T-helper 1 cell (primary cell): ENCODE measurements at places on chromosomes 5 and 9.

DNA sequence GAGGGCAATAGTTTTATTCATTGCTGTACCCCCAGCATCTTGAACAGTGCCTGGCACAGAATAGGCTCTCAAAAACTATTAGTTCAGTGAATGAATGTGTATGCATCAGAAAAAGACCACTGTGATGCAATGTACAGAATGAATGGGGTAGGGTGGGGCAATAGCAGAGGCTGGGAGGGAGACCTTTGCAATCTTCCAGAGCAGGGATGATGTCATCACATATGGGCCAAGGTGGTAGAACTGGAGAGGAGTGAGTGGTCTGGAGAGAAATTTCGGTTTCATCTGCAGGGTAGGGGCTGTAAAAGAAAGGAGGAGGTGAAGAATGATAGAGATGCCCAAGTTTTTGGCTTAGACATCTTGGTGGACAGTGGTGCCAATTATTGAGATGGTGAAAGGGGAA lies 23.4 kb upstream of the ARAP3 start:
- no peak for DNase-seq

DNA sequence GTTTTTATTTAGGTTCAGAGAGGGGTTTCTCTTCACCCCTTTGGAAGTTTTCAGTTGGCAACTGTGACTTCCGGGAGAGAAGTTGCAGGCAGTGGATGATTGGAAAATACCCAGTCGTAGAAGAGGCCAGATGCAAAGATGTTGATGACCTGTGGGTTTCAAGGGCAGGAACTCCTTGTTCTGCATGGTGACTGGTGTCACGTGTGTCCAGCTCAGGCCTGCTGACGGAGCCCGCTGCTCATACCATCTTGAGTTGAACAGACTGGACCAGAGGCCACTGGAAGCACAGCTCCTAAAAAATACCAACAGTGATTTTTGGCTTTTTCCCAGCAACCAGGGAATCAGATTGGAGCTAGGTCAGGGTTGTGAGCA lies 243.9 kb upstream of the KLF4 start:
- no peak for DNase-seq

GRCh38 chr9:129405827-129406213 lies 215.1 kb downstream of the C9orf50 start:
- DNase-seq: no peak

GRCh38 chr5:42555010-42555409 lies 131.8 kb downstream of the GHR start:
- no peak for DNase-seq

DNA sequence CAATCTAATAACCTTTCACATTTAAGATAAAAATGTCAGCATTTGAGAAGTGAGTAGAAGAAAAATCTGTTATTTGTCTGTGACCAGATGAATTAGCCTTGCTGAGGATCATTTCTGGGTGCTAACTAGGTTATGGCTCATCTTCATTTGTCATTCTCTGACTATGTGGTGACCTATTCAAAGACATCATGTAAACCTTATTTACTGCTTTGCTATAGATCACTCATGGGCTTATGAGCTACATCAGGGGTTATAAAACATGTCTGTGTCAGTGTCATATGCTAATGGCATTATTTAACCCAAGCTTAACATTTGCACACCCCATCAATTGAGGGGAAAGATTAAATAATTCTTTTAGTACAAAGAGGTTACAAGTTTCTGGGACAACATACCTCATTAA lies 555.5 kb upstream of the CYLC2 start:
- DNase-seq: no peak
